Stimulated activated CD4-positive, alpha-beta T cell treated with anti-CD3 and anti-CD28 coated beads, Interleukin-12 subunit alpha, Interleukin-12 subunit beta, amount 100 ng/mL, for 24 hours (primary cell): ENCODE measurements at places on chromosomes 12 and 14.

DNA sequence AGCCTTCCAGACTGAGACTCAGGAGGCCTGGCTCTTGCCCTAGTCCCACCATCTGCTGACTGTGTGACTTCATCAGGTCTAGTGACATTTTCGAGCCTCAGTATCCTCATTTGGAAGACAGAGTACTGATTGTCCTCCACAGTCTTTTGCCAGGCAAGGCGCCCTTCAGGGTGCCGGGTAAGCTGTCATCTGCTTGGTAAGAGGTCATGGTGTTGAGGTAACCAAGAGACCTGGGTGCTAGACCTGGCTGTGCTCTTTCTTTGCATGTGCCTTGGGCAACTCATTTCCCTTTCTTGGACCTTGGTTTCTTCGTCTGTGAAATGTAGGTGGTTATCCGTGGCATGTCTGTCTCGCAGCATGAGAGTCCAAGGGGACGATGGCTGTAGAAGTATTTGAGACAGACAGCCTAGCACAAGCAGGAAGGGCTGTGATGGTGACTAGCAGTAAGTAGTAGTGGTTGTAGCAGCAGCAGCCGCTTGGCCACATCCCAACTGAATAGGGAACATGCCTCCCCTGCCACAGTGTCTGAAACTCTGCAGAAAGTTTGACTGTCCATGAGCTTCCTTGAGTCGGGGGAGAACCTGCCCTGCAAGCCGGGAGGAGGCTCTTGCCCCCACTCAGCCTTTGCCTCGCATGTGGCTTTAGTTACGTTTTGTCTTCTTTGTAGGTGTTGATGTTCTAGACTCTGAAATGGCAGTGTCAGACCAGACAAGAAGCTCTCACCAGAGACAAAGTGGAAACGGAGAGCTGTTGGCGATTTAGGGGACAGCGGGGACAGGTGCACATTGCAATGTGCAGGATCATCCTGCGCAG, 40.3 kb downstream of the EVL start:
- DNase-seq: no peak

DNA sequence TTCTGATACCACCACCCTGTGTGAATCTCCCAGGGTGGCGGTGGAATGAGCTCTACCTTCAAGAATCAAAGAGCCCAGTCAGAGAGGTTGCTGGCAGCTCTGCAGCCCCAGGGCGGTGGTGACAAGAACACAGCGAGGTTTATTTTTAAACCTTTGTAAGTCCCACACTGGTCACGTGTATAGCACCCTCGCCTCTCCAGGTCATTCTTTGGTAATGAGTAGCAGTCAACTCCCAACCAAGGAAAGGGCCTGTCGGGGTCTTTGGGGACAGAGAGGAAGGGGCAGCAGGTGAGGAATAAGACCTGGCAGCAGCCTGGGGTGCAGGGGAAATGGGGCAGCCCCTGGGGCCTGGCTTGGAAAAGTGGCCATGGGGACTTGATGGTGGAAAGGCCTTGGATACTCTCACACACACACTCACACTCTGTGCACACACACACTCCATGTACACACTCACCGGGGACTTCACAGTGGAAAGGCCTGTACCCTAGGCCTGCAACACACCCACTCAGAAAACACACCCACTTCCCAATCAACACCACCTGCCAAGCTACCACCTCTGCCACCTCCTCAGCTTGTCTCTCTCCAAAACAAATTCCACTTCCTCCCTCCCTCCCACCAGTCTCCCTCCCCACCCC, 178.6 kb downstream of the DPF3 start:
- no peak for DNase-seq

GRCh38 chr12:11209113-11209512, 22.4 kb upstream of the TAS2R42 start:
- no peak for DNase-seq

DNA sequence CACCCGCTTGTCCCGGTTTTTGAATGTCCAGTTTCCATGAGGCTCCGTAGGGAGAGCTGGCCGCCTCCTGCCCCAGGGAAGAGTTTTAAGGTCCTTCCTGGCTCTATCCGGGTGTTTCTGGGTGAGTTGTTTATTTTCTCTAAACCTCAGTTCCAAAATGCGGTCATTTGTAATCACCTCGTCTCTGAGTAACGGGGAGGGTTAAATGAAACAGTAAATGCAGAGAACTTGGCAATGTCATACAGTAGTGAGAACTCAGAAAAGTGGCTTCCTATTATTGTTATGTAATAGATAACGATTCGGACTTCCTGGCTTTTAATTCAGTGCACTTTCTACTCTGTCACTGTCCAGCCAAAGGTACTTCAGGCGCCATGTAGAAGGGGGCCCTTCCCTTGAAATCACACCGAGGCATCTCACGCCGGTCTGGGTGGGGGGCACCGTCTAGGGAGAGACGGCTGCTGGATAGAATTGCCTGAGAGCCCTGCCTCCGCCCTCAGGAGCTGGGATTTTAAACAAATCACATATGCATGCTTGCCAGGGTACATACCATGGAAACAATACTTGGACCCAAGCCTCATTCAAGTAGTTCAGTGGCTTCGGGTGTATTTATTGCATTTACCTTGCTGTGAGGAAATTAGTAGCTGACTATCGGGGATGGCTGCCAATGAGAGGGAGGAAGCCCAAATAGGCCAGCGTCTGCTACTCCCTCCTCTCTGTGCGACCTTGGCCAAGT, 26.4 kb downstream of the NOS1 start:
- no peak for DNase-seq

DNA sequence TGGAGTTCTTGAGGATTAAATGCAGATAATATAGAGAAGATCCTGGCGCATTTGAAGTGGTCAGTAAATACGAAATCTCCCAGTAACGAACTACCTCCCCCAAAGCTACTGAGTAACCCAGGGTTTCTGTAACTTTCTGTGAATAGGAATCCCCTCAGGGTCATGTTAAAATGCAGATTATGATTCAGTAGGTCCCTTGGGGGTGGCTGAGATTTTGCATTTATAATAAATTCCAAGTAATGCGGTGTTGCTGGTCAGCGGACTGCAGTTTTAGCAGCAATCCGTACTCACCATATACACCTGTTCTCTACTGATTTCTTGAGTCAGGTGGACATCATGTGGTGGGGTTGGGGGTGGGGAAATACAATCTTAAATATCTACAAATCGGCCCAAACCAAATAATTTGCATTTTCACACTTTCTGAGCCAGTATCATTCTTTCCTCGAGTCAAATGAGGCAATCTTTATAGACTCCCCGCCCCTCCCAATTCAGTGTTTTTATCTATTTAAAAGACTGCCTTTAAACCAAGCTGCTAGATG, 868 bp downstream of the SPATA7 start:
- DNase-seq: no peak

- DNase-seq: no peak
These were observed 27.0 kb downstream of the PDE6H start for GRCh38 chr12:14999695-15000365.

GRCh38 chr14:64500088-64500487, 3.5 kb downstream of the ZBTB25 start:
- no peak for DNase-seq

- DNase-seq: no peak
These were observed 87.7 kb downstream of the TMEM30B start for GRCh38 chr14:61193476-61193875.

DNA sequence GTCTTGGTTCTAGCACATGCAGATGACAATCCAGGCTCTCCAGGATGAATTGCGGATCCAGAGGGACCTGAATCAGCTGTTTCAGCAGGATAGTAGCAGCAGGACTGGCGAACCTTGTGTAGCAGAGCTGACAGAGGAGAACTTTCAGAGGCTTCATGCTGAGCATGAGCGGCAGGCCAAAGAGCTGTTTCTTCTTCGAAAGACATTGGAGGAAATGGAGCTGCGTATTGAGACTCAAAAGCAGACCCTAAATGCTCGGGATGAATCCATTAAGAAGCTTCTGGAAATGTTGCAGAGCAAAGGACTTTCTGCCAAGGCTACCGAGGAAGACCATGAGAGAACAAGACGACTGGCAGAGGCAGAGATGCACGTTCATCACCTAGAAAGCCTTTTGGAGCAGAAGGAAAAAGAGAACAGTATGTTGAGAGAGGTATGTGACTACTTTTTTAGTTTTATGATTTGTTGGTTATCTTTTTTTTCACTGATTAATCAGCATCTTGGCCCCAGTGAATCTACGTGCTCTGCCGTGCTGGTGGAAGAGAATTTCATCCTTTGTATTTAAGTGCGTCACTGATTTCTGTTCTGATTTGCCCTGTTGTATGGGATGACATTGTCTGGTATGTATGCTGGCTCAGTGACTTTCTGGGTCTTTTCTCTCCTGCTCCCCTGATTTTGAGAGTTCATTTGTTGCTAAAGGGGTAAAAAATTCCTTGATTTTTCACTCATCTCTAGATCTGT, 92.3 kb downstream of the ERC1 start:
- no peak for DNase-seq

DNA sequence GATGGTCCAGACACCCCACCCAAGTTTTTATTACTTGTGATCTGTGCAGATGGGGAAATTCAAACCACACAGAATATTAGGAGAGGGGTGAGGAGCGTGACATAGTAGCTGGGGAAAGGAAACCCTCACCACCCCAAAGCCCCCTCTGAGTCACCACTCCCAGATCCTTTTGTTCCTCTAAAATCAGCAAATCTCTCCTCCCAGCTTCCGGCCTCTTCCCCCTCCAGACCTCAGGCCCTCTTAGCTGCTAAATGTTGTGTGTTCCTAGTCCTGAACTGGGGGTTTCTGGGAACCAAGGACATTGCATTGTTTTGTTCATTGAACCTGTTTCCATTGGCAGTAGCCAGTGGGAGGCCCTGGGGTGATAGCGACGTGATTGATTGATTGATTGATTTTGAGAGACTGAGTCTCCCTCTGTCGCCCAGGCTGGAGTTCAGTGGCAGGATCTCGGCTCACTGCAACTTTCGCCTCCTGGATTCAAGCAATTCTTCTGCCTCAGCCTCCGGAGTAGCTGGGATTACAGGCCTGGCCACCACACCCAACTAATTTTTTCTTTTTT, 5.9 kb upstream of the ORAI1 start:
- DNase-seq: no peak

DNA sequence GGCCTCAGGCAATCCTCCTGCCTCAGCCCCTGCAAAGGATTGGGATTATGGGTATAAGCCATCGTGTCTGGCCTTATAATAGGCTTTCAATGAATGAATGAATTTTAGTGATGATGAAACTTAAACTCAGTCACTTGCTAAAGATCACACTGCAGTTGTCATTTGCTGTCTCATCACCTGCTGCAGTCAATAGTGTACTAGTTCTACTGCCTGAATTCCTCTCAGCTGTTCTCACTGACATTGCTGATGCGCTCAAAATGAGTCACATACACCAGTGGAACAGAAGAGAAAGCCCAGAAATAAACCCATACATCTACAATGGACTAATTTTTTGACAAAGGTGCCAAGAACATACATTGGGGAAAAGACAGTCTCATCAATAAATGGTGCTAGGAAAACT, 5.6 kb upstream of the SYNJ2BP start:
- no peak for DNase-seq

- DNase-seq: no peak
These were observed 725 bp downstream of the RIMBP2 start for GRCh38 chr12:130715150-130715997.

DNA sequence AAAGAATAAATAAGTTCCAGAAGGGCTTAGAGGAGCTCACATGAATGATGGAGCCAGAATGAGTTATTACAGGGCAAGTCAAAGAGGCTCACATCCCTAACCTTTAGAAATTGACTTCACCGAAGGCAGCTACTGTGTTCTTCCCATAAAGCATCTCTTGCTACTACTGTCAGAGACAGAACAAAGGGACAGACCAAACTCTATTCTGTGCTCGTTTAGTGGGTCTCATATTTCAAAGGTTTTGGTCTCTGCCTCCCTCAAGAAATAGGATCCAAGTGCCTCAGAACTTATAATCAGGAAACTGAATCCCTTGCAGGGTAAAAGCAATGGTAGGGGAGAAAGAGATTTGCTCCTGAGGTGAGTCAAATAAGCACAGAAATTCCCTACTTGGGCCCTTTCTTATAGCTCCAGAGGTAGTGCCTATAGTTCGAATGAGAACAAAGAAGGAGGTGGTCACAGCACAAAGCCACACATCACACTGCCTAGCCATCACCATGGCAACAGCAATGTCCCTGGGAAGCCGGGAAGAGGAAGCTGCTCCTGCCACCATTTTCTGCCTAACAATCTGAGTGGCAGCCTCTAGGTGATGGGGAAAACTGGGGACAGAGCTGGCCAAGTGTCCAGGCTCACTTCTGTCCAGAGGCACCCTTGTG, 294.9 kb downstream of the FOXN3 start:
- DNase-seq: no peak

DNA sequence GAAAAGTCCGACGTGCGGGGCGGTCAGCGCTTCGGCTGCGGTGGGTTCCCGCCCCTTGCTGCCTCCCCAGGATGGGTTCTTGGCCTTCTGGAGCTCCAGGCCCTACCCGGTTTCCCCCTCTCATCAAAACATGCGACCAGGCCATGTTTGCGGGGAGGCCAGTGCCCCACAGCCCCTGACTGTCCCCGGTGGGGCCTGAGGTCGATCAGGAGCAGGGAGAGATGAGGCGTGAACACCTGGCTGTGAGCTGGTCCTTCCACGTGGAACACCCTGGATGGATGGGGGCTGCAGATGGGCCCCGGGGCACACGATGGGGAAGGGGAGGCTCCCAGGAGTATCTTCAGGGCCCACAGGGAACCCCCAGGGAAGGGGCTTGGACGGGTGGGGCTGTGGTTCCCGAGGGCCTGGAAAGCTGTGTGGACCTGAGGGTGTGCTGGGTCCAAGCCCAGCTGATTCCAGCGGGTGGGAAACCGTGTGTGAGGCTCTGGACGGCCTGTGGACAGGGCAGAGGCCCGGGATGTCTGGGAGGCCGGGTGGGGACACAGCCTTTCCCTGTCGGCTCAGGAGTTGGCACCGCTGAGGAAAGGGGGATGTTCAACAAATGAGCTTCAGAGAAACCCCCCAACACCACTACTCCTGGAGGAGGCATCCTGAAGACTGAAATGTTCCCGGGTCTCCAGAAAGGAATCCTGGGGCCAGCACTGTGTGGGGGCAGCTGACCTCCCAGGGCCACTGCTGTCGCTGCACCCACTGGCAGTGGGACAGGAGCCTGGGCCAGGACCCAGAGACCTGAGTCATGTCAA, 187.0 kb upstream of the C14orf180 start:
- DNase-seq: no peak

DNA sequence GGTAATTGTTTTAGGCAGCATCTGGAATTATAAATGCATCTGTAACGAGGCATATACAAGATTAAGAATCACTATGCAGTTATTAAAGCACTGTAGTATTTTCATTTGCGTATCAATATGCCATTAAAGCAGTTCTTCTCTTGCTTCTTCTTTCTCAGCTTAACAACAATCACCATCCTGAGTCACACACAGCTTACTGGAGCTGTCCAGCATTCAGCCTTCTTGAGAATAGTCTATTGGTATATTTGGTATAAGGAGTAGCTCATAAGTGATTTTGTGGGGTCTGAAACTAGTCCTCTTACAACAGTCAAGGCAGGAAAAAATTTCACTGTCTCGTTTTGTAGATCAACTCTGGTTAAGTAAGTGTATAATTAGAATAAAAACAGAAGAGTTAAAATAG, 523.0 kb upstream of the FOXG1 start:
- DNase-seq: no peak
